ENCODE measurements at places on chromosomes 5 and 9. TPM values are rescaled to one million over a fixed set of nuclear protein-coding genes. Genes with fewer than 3 reads are reported as not detected.
A peak's percentile ranks its signal among the peaks of the same experiment; 100 is the strongest.

DNA sequence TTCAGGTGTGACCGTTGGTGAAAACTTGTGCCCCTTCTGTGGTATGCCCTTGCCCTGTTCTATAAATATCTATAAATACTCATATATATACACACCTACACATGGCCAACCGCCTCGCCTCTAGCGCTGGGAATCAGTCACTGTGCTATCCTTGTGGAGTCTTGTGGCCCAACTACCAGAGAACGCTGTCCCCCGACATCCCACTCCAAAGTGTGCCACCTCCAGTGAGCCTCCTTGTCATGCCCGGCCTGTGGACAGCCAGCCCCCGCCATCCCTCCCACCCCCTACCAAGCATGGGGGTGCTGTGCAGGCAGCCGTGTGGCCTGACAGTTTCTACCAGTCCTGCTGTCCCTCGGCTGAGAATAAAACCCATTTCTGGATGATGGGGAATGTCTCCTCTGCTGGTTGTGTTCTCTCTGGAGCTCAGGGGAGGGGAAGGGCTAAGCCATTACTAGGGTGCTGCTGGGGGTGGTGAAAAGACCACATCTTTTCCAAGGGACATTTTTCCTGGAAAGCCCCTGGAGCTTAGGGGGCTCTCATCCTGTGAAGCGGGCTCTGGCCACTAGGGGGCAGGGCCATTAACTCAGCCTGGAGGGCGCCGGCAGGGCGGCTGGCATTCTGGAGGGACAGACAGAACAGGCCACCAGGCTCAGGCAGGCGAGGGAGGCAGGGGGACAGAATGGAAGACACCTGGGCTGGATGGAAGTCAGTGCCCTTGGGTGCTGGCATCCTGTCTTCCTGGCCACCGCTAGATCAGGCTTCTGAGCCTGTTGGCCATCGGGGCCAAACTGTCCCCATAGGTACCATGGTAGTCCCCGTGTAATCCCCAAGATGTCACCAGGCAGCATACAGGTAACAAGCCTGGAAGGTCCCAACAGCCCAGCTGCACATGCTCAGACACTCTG is 20.7 kb downstream of the GOLGA2 start:
- peak; percentile 68 for DNase-seq
- H3K27ac ChIP-seq = no peak overlapping the region
- H3K27me3 ChIP-seq = no peaks in the 10 kb centered on the region
- H3K4me1 ChIP-seq = no peaks in the 10 kb centered on the region
- no peak overlapping the region for H3K4me3 ChIP-seq
- peaks cover 3% of the 10 kb centered on the region for H3K36me3 ChIP-seq

- H3K27ac ChIP-seq = peak overlapping the region; percentile 78
- H3K27me3 ChIP-seq = no peaks in the 10 kb centered on the region
- no peak overlapping the region for H3K4me3 ChIP-seq
- DNase-seq = no peak
Observed at GRCh38 chr9:98961513-98962180, 17.9 kb downstream of the COL15A1 start.

DNA sequence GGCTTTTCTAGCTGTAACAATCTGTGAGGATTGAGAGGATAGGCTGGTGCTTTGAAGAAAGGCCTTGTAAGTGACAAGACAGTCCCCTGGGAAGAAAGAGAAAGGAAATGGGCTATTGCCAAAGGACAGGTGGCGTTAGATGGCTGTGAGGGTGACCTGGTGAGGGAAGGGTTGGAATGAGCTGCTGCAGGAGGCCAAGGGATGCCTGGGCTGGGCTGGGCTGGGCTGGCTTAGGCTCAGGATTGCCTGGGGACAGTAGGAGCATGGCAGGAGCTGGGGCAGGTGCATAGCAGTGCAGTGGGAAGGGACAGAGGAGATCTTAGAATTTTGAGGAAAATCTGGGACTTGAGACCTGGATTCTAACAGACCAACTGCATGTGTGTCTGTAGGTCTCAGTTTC is 9.7 kb upstream of the MYOZ3 start:
- no peaks in the 10 kb centered on the region for H3K27me3 ChIP-seq
- H3K27ac ChIP-seq = no peak overlapping the region
- peaks cover 81% of the 10 kb centered on the region for H3K4me1 ChIP-seq
- no peak for DNase-seq
- no peak overlapping the region for H3K4me3 ChIP-seq
- no peaks in the 10 kb centered on the region for H3K36me3 ChIP-seq

DNA sequence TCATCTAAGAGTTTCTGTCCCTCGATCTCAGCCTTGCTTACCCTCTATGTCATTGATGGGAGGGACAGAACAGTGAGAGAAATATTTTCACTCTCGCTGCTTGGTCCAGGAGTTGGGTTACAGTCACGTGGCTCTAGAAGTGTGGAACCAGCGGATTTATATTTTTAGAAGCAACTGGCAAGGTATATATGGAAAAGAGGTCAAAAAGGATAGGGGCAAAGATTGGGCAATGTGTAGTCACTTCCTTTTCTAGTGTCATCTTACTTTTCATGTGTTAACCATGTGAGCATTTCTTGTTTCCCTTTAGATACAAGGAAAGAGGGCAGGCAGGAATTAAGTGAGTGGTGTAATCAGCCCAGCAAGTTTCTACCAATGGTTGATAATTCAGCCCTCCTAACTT is 111.5 kb upstream of the ZNF366 start:
- no peaks in the 10 kb centered on the region for H3K4me1 ChIP-seq
- H3K27ac ChIP-seq = no peak overlapping the region
- no peak overlapping the region for H3K4me3 ChIP-seq
- no peak for DNase-seq
- no peaks in the 10 kb centered on the region for H3K36me3 ChIP-seq

DNA sequence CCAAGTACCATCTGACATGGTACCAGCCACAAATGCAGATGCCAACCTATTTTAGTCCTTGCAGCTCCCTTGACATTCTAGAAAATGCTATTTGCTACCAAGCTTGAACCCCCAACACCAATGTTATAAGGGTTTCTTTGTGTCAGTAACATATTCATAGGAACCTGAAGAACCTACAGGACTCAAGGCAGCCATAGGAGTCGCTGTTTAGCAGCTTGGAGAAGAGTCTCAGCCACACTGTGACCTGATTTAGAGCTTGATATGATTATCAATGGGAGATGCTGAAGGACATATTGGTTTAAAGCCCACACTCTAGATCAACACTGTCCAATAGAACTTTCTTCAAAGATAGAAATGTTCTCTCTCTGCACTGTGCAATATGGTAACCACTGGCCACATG is 6.4 kb upstream of the ZFR start:
- no peaks in the 10 kb centered on the region for H3K27me3 ChIP-seq
- H3K4me3 ChIP-seq = no peak overlapping the region
- no peak for DNase-seq

DNA sequence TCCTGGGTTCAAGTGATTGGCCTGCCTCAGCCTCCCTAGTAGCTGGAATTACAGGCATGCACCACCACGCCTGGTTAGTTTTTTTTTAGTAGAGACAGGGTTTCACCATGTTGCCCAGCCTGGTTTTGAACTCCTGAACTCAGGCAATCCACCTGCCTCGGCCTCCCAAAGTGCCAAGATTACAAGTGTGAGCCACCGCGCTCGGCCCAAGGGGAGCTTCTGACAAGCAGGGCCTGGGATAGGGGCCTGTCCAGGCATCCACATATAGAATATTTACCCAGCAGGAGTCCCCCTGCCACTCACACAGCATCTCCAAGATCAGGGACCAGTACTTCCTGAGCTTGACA is 10.1 kb downstream of the IRF1 start:
- DNase-seq = no peak
- H3K4me1 ChIP-seq = peaks cover under 1% of the 10 kb centered on the region
- H3K36me3 ChIP-seq = no peaks in the 10 kb centered on the region
- no peaks in the 10 kb centered on the region for H3K27me3 ChIP-seq

DNA sequence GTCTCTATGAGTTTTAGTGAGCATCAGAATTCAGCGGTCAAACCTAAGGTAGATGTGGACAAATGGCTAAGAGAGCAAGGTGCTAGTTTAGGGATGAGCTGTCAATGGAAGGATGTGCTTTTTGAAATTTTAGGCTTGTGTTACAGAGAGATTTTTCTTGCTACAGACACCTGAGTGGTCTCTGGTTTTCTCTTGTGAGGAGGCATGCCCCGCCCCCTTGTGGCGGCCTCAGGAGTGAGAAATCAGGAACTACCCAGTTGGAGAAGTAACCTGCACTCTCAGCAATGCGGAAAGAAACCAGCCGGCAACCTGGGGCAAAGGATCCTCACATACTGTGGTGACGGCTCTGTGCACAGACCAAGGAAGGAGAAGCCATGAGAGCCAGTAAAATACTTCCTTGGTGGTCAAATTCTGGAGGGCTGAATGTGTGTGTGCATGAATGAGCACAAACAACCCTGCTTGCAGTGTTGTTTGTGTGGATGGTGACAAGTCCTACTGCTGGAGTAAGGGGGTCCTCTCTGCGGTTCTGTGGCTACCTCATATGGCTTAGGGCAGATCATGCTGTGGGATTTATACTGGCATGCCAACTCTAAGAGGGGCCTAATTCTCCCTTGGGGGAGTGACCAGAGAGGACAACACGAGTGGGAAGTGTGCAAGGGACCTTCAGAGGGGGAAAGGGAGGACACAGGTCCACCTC is 16.7 kb upstream of the HSD17B4 start:
- H3K4me3 ChIP-seq = no peak overlapping the region
- no peaks in the 10 kb centered on the region for H3K4me1 ChIP-seq
- H3K36me3 ChIP-seq = no peaks in the 10 kb centered on the region
- no peak overlapping the region for H3K27ac ChIP-seq
- peak; percentile 52 for DNase-seq
- no peaks in the 10 kb centered on the region for H3K27me3 ChIP-seq

- DNase-seq = no peak
- no peaks in the 10 kb centered on the region for H3K4me1 ChIP-seq
- H3K4me3 ChIP-seq = no peak overlapping the region
- H3K36me3 ChIP-seq = no peaks in the 10 kb centered on the region
Observed at GRCh38 chr5:154331924-154332323, 113.9 kb upstream of the SAP30L start.

DNA sequence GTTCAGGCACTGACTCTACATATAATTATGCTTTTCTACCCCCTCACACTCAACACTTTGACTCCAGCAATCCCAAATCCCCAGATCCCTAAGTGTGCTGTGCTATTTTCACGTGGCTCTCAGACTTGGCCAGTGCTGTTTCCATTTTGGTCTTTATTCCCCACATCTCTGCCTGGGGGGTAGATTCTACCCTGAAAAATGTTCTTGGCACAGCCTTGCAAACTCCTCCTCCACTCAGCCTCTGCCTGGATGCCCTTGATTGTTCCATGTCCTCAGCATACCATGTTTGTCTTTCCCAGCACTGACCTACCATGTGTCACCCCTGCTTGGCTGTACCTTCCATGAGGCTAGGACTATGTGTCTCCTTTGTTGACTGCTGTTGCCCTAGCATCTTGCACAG is 43.0 kb downstream of the FXN start:
- H3K27me3 ChIP-seq = no peaks in the 10 kb centered on the region
- H3K4me1 ChIP-seq = peaks cover 19% of the 10 kb centered on the region
- DNase-seq = peak; percentile 80
- H3K27ac ChIP-seq = no peak overlapping the region
- no peaks in the 10 kb centered on the region for H3K36me3 ChIP-seq
- H3K4me3 ChIP-seq = no peak overlapping the region

DNA sequence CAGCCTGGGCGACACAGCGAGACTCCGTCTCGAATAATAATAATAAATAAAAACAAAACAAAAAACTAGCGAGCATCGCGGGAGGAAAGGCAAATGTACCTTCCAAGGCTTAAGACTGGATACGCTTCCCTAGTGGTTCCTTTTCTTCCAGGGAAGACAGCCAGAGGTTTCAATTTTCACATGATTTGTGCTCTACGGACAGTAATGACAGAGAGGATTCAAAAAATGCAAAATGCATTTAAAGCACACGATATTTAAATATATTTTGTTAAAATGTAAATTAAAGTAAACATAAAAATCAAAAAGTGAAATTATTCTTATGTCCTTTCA is 4.3 kb upstream of the TRIM41 start:
- no peak for DNase-seq
- no peaks in the 10 kb centered on the region for H3K4me1 ChIP-seq

GRCh38 chr9:92992549-92992948 is 45.2 kb downstream of the FGD3 start:
- H3K4me1 ChIP-seq = no peaks in the 10 kb centered on the region
- no peak overlapping the region for H3K4me3 ChIP-seq
- no peaks in the 10 kb centered on the region for H3K36me3 ChIP-seq
- H3K27ac ChIP-seq = no peak overlapping the region
- no peak for DNase-seq
- no peaks in the 10 kb centered on the region for H3K27me3 ChIP-seq

DNA sequence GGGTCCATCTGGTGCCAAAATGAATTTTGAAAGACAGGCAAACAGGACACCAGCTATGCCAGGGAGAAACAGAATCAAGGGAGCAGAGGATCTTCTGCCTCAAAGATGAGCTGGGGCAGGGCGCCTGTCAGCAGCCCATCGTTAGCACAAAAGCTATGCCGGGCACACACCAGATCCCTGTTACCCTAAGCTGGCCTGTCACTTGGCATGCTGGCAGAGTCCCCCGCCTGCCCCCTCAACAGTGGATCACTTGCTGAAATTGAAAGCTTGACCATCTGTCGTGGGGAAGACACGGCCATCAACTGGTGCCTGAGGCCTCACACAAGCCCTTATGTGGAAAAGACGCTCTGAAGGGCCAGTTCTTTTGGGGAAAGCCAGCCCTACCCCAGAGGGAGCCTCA is 256.4 kb downstream of the EBF1 start:
- H3K4me3 ChIP-seq = no peak overlapping the region
- DNase-seq = no peak
- no peaks in the 10 kb centered on the region for H3K27me3 ChIP-seq
- H3K27ac ChIP-seq = no peak overlapping the region

DNA sequence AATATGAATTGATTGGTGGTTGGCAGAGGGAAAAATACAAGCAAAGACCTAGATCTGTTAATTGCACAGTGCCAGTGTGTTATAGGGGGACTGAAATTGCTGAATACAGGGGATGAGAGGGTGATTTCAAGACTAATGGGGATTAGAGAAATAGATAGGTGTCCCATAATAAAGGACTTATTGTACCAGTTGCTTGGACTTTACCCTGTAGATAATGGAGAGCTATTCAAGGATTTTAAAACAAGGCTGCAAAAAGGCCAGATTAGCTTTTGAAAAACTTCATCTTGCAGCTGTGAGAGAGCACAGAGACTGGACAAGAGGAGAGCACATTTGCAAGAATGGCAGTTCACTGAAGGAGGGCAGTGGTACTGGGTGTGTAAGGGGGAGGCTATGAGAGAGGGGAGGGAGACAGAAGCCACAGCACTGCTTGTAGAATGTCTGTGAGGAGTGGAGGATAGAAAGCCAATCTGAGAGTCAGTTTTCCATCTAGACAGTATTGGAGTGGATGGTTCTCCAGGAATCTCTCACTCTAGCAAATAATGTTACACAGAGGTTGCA is 28.8 kb upstream of the SCAMP1 start:
- no peaks in the 10 kb centered on the region for H3K4me1 ChIP-seq
- DNase-seq = no peak
- no peaks in the 10 kb centered on the region for H3K27me3 ChIP-seq
- no peak overlapping the region for H3K27ac ChIP-seq
- H3K4me3 ChIP-seq = no peak overlapping the region
- H3K36me3 ChIP-seq = no peaks in the 10 kb centered on the region

LMX1B gene
- total RNA-seq = 7.6 TPM

AQP7 gene
- total RNA-seq = 19.1 TPM

FUBP3 gene
- 88.7 TPM for total RNA-seq

PTGES gene
- total RNA-seq = 36.9 TPM

CLK4 gene
- total RNA-seq = 55.1 TPM

AK8 gene
- 15.0 TPM for total RNA-seq

STOM gene
- total RNA-seq = 53.6 TPM

TXN gene
- 30.2 TPM for total RNA-seq

PCDHGA6 gene
- 9.7 TPM for total RNA-seq

NMUR2 gene
- total RNA-seq = 5.0 TPM

PCDHB9 gene
- 5.7 TPM for total RNA-seq

PCDHGB1 gene
- 16.4 TPM for total RNA-seq

EHMT1 gene
- 207 TPM for total RNA-seq
